ENCODE measurements at places on chromosomes 6 and 20.

DNA sequence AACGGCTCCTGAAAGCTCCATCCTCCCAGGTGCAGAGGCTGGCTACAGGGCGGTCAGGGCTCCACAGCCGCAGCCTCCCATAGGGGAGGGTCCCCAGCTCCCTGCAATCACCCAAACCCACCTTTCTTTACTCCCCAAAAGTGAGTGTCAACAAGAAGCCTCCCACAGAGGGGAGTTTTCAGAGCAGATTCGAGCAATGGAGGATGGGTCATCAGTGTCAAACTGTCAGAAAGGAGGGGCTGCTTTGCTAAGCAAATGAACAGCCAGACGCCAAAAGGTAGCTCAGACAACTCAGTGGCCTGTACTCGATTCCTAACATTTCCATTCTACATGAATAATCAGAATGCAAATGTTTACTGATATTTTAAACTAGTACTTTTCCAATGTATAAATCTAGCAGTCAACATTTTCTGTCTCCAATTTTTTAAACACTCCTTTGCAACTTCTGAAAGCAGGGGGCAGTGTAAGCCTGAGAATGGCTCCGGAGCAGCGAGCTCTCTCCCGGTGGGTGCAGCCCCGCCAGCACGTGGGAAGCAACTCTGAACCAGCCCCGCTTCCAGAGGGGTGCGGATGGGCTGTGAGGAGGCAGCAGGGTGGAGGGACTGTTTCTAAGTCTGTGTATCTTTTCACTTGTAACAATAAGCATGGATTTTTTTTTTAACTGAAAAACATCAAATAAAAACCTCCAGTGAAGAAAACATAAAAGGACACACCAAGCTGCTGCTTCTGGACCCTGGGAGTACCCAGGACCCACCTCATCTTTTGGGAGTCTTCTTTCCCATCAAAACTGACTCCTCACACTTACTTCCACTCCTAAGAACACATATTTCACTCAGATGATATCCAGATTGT, 54.9 kb downstream of the TAF4 start:
- DNase-seq = peak; percentile 59

DNA sequence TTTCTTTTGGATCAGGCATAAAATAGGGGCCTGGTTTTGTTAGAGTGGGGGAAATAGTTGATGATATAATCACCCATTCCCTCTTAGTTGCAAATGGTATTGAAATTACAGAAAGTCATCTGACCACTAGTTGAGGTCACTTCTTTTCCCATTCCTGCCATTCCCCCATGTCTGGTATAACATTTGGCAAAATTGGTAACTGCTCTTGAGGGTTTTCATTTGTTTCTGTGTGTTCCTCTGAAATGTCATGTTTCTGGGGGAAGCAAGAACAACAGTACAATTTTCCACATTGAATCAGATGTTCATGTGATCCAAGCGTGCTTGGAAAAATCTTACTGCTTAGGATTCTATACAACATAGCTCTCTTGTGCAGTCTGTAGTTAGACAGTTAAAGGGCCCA, 7.3 kb downstream of the AIG1 start:
- DNase-seq = no peak

- DNase-seq = no peak
Observed at GRCh38 chr20:38402089-38402488, 33.0 kb downstream of the SNHG17 start.

DNA sequence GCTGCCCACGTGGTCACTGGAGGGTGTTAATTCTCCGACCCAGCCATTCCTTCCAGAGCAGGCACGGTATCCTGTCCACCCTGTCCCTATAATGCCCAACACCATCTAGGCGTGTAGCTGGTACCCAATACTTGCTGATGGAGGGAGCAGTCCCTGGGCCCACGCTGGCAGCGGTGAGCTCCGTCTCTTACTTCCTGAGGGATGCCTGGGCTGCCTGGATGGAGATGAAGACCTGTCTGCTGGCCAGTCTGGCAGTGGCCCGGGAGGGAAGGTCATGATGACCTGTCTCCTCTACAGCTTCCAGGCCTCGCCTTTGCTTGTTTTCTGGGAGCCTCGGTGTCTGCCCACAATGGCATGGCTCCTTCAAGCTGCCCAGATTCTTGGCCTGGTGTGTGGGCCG, 297.9 kb upstream of the SUPT3H start:
- DNase-seq = no peak

- DNase-seq = peak; percentile 37
Observed at GRCh38 chr20:32894026-32894483, 35.3 kb downstream of the EFCAB8 start.

GRCh38 chr6:26743157-26743821, 83.7 kb upstream of the ZNF322 start:
- DNase-seq = no peak

GRCh38 chr6:11370191-11371018, 137.9 kb upstream of the NEDD9 start:
- no peak for DNase-seq

- no peak for DNase-seq
Observed at GRCh38 chr20:43752561-43753301, 25.9 kb upstream of the GTSF1L start.

- no peak for DNase-seq
Observed at GRCh38 chr20:4158466-4159050, 143.2 kb upstream of the RNF24 start.

- peak; percentile 66 for DNase-seq
Observed at GRCh38 chr20:25195962-25196785, 662 bp downstream of the ENTPD6 start.

DNA sequence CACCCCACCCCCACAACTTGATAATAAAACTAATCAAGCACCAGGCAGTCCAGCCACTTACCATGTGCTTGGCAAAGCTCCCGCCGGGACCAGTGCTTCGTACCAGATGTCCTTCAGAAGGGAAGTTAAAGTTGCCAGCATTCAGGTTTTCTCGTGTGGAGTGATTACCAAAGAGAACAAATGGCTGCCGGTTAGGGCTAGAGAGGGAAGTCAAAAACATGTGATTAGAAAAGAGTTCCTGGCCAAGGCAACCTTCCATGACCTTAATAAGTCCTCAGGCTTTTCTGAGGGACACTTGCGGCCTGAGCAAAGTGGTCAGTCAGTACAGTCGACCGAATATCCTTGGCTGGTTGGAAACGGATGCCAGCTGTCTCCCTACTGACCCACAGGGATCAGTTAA, 67.0 kb downstream of the DNAAF9 start:
- no peak for DNase-seq

GRCh38 chr20:59817406-59817805, 116.0 kb downstream of the SYCP2 start:
- DNase-seq = no peak

DNA sequence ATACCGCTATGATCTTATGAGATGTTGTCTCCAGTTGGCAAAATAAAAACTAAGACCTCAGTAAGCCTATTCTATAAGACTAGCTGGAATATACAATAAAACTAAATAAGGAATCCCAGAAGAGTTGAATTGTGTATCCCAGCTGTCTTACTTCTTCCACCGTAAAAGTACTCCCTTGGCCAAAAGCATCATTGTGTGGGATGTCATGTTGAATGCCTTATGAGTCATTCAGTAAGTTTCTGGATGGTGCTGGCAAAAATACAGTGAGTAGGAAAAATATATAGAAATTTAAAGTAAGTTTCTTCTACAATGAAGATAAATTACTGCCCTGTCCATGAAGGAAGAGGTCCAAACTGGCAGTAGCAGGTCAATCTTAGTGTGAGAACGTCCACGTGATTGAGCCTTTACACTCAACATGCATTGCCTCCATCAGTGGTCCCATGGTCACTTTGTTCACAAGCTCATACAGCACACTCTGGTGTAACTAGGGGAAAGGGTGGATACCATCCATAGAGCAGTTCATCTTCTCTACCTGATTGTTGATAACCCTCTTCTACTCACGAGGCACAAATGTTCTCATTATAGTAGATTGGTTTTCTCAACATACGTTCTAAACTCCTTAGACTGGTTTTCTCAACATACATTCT, 13.7 kb upstream of the ZNF318 start:
- DNase-seq = no peak

- no peak for DNase-seq
Observed at GRCh38 chr6:44074439-44074812, 52.8 kb downstream of the MRPL14 start.

DNA sequence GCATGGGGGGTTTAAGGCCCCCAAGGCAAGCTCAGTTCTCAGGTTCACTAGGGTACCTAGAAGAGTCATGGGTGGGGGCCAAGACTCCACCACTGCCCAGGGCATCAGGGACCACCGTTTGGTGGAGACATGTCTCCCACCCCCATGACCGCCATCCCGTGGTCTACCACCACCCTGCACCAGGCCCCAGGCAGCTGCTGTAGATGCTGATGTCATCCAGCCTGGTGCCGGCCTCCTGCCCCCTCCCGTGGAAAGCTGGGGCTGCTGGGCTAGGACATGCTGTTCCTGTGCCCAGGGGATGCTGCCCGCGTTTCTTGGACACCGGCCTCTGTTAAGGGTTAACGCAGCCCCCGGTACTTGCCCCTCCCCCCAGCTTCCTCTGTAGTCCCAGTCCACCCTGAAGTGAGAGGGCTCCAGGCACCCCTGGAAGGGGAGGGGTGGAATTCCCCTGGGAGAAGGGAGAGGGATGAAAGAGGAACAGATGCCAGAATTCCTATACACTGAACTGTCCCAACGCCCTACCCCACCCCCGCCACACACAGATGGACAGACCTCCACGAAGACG, 587 bp downstream of the IP6K3 start:
- no peak for DNase-seq

DNA sequence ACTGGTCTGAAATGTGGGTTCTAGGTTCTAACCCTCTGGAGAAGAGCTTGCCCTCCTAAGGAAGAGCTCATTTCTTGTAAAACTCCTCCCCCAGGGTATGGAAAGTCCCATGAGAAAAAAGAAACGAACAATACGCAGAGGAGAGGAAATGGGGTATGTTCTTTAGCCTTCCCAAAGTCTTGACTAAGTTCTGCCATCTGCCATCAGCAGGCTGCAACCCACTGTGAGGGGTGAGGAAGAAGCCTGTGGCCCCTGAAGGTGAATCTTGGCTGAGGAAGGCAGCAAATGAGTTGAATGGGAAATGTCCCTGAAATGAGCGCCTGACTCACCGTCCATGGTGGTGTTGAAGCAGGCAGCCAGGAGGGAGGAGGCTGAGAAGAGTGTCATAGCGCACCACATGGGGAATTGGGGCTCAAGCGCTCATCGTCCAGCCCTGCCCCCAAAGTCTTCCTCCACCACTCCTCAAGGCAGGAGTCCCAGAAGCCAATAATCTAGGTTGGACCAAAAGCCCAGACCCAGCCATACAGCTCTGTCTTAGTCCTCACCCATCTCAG, 10.4 kb upstream of the MATN4 start:
- DNase-seq = no peak

- DNase-seq = no peak
Observed at GRCh38 chr6:95352064-95352795, 225.1 kb upstream of the MANEA start.

GRCh38 chr6:39087197-39087596, 27.8 kb downstream of the SAYSD1 start:
- DNase-seq = no peak

DNA sequence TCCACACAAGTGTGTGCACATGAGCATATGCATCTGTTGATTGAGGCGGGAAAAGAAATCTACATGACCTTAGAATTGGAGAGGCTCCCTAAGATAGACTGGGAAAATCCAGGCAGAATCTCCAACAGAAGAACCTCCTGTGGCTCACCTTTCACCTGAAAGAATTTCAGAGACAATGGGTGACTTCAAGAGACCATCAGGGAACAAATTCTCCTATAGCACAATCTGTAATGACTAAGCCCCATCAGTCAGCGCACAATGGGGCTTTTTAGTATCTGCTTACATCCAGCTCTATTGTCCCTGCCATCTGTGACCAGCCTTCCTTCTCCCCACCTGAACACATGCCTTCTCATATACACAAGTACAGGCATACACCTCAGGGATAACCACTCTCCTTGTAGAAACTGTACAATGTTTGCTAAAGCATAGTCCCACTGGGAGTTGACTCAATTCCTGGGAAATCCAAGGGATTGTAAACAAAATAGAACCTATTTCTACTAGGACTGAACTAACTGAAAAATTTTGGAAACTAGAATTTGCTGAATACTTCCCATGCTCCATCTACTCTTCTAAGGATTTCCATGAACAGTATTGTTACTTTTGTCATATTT, 150.8 kb upstream of the STXBP5 start:
- no peak for DNase-seq

GRCh38 chr6:24330137-24330732, 27.6 kb downstream of the DCDC2 start:
- DNase-seq = no peak

- no peak for DNase-seq
Observed at GRCh38 chr20:52888096-52888495, 84.1 kb upstream of the TSHZ2 start.

- no peak for DNase-seq
Observed at GRCh38 chr6:15659181-15659580, 3.6 kb downstream of the DTNBP1 start.

DNA sequence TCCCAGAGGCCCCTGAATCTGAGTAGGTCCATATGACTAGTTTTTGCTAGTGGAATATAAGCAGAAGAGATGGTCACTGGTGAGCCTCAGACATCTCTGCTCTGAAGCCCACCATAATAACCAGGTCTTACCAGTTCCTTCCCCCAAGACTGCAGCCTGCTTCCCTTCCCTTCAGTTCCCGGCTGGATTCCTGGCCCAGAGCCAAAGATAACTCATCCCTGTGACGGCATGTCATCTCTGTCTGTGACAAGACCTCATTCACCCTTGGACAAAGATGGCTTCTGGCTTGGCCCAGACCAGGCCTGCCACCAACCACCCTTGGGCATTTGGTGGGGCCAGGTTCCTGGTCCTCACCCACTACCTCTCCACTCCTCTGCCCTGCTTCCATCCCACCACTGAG, 145.5 kb upstream of the TOP1 start:
- no peak for DNase-seq

DNA sequence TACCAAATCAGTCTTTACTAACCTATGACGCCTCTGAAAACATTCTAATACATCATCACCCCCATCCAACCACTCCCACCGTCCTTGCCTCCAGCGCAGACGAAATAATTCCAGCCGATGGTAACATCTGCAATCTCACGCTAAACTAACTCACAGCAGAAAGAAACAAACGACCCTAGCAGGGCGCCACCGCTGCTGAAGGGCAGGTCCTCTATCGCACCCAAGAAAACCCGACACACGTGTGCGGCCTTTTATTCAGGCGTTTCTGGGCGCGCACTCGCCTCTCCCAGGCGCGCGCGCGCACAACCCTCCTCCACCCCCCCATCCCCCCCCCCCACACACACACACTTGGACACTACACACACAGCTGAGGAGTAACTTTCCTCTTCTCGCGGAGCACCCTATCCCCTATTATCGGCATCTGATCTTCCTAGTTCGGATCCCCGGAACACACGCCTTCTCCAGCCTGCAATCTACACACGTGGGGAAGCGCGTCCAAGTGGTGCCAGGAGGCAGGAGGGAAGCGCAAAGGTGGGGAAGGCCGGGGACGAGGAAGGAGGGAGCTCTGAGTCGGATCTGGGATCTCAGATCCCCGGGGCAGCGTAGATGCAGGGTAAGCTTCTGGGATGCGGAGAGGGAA, 1.4 kb downstream of the GFOD1 start:
- DNase-seq = peak; percentile 83

- DNase-seq = no peak
Observed at GRCh38 chr6:38687549-38687948, 15.4 kb downstream of the GLO1 start.
